ENCODE measurements at places on chromosomes 5 and 9. TPM values are rescaled to one million over a fixed set of nuclear protein-coding genes. Genes with fewer than 3 reads are reported as not detected.

DNA sequence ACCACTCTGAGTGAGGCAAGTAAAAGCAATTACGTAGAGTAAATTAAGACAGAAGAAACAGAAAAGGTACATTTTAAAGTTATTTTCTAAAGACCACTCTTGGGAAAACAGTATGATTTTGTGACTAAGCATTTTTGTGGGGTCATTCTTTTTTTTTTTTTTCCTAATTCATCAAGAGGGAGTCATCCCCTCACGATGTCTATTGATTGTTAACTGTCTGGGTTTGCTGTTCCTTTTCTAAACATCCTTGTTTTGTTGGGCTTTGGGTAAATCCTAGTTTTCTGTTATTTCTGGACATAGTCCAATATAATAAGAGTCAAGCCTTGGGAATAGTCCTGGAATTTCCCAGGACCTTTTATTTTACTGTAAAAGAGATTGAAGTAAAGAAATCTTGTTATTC is 63.8 kb downstream of the ANKRD55 start:
- peaks cover 51% of the 10 kb centered on the region for H3K4me1 ChIP-seq
- H3K27ac ChIP-seq, result no peak overlapping the region
- H3K4me3 ChIP-seq, result no peak overlapping the region
- no peak for DNase-seq
- H3K27me3 ChIP-seq, result no peaks in the 10 kb centered on the region

DNA sequence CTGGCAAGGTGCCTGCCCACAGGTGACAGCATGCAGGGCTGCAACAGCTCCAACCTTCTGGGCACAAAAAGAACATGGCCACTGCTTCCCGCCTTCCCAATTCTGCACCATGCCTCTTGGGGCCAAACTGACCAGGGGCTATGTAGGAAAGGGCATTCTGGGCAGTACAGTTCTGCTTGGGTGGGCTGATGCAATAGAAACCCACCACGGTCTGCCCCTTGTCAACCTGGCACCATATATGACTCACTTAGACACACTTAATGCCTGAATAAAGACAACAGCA is 40.2 kb upstream of the FCN1 start:
- no peaks in the 10 kb centered on the region for H3K27me3 ChIP-seq
- DNase-seq, result no peak
- no peak overlapping the region for H3K27ac ChIP-seq

- H3K27ac ChIP-seq, result no peak overlapping the region
- no peak overlapping the region for H3K4me3 ChIP-seq
Observed at GRCh38 chr5:65919773-65920172, 6.6 kb upstream of the ERBIN start.

DNA sequence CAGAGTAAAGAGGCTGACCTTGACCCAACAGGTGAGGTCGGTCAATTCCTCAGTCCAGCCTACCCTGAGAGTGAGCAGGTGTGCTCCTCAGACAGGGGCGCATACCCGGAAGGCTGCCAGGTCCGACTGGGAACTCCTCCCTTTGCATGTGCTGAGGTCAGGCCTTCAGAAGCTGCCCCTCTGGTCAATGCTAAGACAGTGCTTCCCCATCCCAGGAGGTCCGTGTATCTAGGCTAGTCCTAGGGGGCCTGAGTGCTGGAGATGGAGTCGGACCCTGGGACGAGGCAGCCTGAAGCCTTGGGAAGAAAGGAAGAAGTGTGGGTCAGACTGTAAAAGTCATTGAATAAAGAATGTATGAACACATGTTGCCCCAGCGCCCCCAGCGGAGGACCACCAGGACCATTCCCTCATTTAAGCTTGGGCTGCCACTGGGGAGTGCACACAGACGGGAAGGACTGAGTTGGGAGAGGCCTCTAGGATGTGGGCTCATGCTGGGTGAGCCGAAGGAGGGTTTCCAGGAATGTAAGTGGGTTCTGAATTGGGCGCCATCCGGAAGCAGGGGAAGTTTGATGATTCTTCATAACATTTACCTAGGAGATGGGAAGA is 41.0 kb upstream of the GFPT2 start:
- H3K4me1 ChIP-seq, result no peaks in the 10 kb centered on the region
- no peak overlapping the region for H3K4me3 ChIP-seq
- DNase-seq, result no peak
- H3K36me3 ChIP-seq, result no peaks in the 10 kb centered on the region
- H3K27ac ChIP-seq, result no peak overlapping the region

- H3K4me1 ChIP-seq, result peaks cover 25% of the 10 kb centered on the region
- DNase-seq, result no peak
- peak overlapping the region; percentile 24 for H3K27ac ChIP-seq
- no peak overlapping the region for H3K4me3 ChIP-seq
- H3K36me3 ChIP-seq, result peaks cover 4% of the 10 kb centered on the region
Observed at GRCh38 chr9:126388964-126389708, 62.5 kb downstream of the MVB12B start.

- peak overlapping the region; percentile 39 for H3K4me3 ChIP-seq
- H3K4me1 ChIP-seq, result peaks cover 38% of the 10 kb centered on the region
- peaks cover 2% of the 10 kb centered on the region for H3K36me3 ChIP-seq
- H3K27me3 ChIP-seq, result peaks cover 12% of the 10 kb centered on the region
- DNase-seq, result no peak
Observed at GRCh38 chr5:10445352-10445751, 3.7 kb downstream of the ROPN1L start.

DNA sequence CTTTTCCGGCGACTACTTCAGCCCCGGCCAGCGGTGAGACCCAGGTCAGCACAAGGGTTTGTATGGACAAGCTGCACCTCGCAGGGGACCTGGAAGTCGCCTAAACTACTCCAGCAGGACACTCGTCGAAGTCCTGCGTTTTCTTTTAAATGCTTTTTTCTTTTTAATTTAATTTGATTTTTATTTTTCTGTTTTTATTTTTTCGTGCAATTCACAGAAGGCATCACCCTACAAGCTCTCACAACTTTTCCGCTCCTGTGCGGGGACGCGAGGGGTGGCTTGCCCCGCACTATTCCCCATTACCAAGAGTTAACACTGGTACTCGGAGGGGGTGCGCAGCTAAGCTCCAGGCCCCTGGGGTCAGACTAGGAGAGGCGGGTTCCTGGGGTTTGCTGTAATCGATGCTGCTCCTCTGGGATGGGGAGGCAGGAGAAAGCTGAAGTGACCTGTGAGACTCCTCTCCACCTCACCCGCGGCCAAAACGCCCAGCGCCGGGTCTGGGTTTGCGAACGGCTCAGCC is 1.3 kb downstream of the EDIL3 start:
- no peak for DNase-seq
- H3K27ac ChIP-seq, result no peak overlapping the region
- no peaks in the 10 kb centered on the region for H3K36me3 ChIP-seq
- peaks cover 8% of the 10 kb centered on the region for H3K4me1 ChIP-seq

- no peak overlapping the region for H3K4me3 ChIP-seq
- peaks cover 15% of the 10 kb centered on the region for H3K4me1 ChIP-seq
- no peak overlapping the region for H3K27ac ChIP-seq
- no peaks in the 10 kb centered on the region for H3K36me3 ChIP-seq
- H3K27me3 ChIP-seq, result peaks cover 12% of the 10 kb centered on the region
Observed at GRCh38 chr9:68914751-68915150, 99.2 kb downstream of the PRKACG start.

- no peak overlapping the region for H3K4me3 ChIP-seq
- H3K4me1 ChIP-seq, result no peaks in the 10 kb centered on the region
- peaks cover 9% of the 10 kb centered on the region for H3K27me3 ChIP-seq
- DNase-seq, result no peak
- H3K36me3 ChIP-seq, result no peaks in the 10 kb centered on the region
Observed at GRCh38 chr5:127802477-127802865, 99.3 kb downstream of the CCDC192 start.

- no peak overlapping the region for H3K4me3 ChIP-seq
- H3K36me3 ChIP-seq, result peaks cover 3% of the 10 kb centered on the region
- no peak for DNase-seq
- H3K4me1 ChIP-seq, result no peaks in the 10 kb centered on the region
Observed at GRCh38 chr5:79122973-79123372, 11.4 kb downstream of the BHMT start.

DNA sequence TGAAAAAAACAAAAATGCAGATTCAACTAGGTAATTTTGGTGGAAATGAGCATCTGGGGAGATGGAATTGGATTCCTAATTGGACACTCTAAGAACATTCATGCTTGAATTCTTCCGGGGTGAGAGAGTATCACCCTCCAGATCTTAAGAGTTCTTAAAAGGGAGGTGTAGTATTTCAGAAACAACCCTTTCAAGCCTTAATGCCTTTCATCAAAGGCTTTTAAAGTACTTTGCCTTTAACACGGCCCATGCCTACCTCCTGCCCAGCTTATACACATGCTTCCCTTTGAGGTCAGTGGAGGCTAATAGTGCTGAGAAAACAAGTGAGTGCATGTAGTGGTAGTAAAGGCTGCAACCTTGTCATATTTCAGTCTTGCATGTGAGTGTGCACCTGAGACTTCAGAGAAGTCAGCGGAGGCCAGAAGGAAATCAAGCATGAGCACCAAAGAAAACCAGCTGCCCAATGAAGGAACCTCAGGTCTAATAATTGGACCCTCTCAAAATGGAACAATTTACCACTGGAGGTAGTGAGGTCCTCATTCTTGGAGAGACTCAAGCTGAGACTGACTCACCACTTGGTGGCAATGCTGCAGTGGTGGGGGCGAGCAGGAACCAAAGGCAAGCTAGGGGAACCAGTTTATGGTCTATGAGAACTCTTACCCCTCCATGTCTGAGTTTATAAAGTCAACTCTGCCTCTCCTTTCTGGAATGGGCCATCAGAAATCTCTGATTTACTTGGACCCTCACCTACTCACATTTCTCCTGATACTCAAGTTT is 98.4 kb upstream of the GDNF start:
- DNase-seq, result no peak
- H3K4me1 ChIP-seq, result no peaks in the 10 kb centered on the region
- no peak overlapping the region for H3K27ac ChIP-seq
- no peaks in the 10 kb centered on the region for H3K27me3 ChIP-seq

GRCh38 chr5:164688437-164688836 is 1183.0 kb downstream of the MAT2B start:
- H3K4me1 ChIP-seq, result no peaks in the 10 kb centered on the region
- no peaks in the 10 kb centered on the region for H3K27me3 ChIP-seq

DNA sequence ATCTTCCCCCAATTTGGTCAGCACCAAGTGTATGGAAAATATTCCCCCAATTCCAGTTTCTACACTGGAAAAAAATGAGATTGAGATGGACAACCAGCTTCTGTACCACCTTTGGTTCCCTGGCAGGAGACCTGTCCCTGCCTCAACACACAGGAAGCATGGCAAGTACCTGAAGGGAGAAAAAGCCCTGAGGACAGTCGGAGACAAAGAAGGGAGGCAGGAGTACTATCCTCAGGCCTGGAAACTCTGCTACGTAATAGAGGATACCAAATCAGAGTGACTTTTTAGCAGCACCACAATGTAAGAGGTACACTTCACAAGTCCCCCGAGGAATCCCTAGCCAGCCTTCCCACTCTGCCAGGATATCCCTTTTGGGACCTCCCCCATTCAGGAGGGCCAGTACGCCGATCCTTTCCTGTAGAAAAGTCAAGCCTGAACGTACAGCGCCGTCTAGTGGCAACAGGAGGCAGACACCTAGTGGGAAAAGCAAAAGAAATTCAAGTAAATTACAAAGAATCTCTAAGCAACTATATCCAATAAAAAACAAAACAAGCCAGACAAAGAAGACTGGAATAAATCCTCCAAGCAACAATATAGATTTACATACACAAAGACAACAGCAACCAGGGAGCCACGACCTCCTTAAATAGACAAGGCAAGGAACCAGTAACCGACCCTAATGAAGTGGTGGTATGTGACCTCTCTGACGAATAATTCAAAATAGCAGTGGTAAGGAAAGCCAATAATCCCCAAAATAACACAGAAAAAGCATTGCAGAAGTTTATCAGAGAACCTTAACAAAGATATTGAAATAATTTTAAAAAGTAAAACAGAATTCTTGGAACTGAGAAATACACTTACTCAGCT is 63.3 kb upstream of the SLCO6A1 start:
- peak; percentile 4 for DNase-seq
- no peaks in the 10 kb centered on the region for H3K36me3 ChIP-seq
- H3K27me3 ChIP-seq, result no peaks in the 10 kb centered on the region
- H3K27ac ChIP-seq, result no peak overlapping the region
- H3K4me3 ChIP-seq, result no peak overlapping the region

- H3K4me1 ChIP-seq, result no peaks in the 10 kb centered on the region
- no peaks in the 10 kb centered on the region for H3K36me3 ChIP-seq
Observed at GRCh38 chr9:91655215-91655614, 231.6 kb upstream of the NFIL3 start.

DNA sequence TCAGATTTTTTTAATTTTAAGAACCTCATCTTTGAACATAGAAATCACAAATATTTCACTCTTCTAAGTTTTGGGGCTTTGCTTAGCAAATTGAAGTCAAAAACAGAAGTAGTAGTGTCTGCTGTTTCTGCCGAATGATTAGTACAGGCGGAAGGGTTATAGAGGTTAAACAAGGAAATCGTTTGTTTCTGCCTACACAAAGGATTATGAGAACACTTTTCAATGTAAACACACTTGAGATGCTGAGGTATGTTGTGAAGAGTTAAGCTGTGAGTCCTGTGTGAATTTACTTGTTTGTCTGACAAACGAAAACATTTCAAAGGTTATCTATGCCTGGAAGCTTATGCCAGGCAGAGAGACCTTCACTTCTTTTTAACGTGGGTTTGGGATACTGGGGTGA is 224.8 kb downstream of the CETN3 start:
- no peaks in the 10 kb centered on the region for H3K4me1 ChIP-seq
- no peak overlapping the region for H3K27ac ChIP-seq
- no peaks in the 10 kb centered on the region for H3K27me3 ChIP-seq

GRCh38 chr5:95633671-95634070 is 12.9 kb upstream of the RFESD start:
- H3K27ac ChIP-seq, result no peak overlapping the region
- no peak overlapping the region for H3K4me3 ChIP-seq
- no peaks in the 10 kb centered on the region for H3K27me3 ChIP-seq
- peaks cover 18% of the 10 kb centered on the region for H3K4me1 ChIP-seq
- DNase-seq, result no peak

GRCh38 chr5:80125022-80125961 is 90.1 kb downstream of the THBS4 start:
- DNase-seq, result no peak
- peak overlapping the region; percentile 82 for H3K4me3 ChIP-seq
- H3K4me1 ChIP-seq, result peaks cover 38% of the 10 kb centered on the region
- H3K27me3 ChIP-seq, result no peaks in the 10 kb centered on the region
- H3K36me3 ChIP-seq, result peaks cover 8% of the 10 kb centered on the region

DNA sequence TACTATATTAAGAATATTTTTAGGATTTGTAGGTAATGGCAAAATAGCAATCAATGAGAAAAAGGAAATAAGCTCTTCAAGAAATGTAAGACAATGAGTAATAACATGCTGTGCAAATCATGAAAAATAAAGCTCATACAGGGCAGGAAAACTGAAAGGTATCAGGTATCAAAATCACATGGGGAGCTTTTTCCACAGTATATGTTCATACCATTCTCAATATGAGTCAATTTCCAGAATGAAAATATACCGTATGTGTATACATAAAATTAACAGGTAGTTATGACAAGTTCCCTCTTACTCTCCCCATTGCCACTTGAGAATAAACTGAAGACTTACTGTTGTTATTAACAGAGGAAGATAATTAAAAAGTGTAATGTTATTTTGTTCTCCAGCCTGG is 35.9 kb downstream of the EFCAB9 start:
- DNase-seq, result no peak
- H3K27ac ChIP-seq, result no peak overlapping the region
- H3K27me3 ChIP-seq, result no peaks in the 10 kb centered on the region
- peaks cover 17% of the 10 kb centered on the region for H3K36me3 ChIP-seq
- H3K4me3 ChIP-seq, result no peak overlapping the region
- H3K4me1 ChIP-seq, result peaks cover 42% of the 10 kb centered on the region

HCN1 gene
- total RNA-seq, result not detected

PCA3 gene
- total RNA-seq, result not detected

ZBED3 gene
- 11.4 TPM for total RNA-seq

UIMC1 gene
- total RNA-seq, result 76.5 TPM

PTBP3 gene
- 138 TPM for total RNA-seq

LCN10 gene
- total RNA-seq, result 0.70 TPM

EDIL3 gene
- not detected for total RNA-seq

PTGDS gene
- not detected for total RNA-seq

PCDHA11 gene
- not detected for total RNA-seq
